ENCODE measurements at places on chromosomes 11 and 22.

GRCh38 chr11:126104420-126104819, 41.8 kb upstream of the CDON start:
- DNase-seq = no peak

- DNase-seq = no peak
These were observed 8.6 kb downstream of the TAB1 start for GRCh38 chr22:39408173-39408572.

- DNase-seq = no peak
These were observed 54.6 kb downstream of the MN1 start for GRCh38 chr22:27746918-27747317.

DNA sequence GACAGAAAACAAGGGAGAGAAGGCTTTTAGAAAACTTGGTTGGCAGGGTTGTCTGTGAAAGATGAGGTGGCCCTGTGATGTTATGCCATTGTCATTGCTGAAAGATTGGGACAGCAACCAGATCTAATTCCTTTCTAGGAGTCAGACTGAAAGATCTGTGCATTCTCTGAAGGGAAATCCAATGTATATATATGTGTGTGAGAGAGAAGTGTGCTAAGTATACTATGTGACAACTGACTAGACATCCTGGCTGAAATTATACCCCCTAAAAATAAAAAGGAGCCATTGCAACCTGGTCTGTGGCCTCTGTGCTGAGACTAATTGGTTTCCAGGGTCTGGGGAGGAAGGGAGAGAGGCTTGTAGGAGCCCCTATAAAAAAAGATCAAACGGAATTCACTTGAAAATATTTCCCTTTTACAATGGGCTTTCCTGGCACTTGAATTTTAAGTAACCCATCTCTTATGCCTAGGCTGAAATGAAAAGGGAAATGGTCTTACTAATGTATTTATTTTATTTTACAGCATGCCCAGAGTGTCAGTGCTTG, 1.2 kb upstream of the MPPED2 start:
- no peak for DNase-seq
